Stomach (tissue), 19 donors: ENCODE measurements at places on chromosomes 11 and 22.

DNA sequence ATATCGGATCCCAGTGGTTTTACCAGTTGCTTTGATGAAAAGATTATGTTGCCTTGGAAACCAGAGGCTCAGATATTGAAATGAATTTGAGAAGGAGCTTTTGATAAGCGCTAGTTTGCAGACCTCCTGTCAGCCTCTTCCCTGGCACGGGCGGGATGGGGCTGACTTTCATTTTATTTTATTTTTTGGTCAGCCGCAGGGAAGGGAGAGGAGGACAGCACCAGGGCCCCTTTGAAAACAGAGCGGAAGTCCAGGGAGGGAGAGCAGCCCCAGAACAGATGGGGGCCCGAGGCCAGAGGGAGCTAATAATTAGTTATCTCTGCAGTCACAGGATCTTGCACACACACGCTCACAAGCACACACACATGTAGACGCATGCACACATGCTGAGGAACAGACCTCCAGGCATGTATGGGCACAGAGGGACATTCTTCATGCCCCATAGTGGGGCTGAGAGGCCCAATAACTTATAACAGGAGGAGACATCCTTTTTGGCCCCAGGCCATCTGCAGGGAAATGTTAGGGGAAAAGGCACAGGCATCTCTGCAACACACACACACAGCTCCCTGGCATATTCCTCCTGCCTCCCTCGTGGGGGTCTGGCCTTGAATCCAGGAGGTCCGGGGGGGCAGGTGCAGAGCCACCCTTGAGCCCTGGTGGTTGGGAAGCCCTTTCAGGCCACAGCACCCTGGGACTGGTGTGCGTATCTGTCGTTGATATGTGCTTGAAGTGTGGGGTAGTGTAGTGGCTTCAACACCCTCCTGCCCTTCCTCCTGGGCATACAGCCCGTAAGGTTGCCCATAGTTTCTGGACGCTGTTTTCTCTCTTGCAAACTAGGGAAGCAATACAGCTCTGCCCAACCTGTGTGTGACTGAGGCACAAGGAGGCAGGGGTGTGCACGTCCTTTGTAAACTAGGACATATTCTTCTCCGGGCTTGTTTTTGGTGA, 117.3 kb downstream of the CEP164 start:
- DNase-seq, result no peak

DNA sequence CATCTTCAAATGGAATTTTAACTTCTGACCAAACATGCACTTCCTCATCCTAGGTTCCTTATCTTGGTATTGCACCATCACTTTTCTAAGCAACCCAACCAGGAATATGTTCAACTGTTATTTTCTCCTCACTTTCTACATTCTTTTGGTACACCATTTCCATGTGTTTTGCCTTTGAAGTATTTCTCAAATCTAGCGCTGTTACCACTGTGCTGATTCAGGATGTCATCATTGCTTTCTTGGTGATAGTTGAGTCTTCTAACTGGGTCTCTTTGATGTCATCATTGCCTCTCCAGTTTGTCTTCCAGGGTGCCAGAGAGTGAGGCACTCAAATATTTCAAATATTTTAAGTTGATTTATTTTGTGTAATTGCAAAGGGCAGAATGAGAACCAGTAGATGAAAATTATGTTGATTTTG, 47.5 kb downstream of the HORMAD2 start:
- no peak for DNase-seq

DNA sequence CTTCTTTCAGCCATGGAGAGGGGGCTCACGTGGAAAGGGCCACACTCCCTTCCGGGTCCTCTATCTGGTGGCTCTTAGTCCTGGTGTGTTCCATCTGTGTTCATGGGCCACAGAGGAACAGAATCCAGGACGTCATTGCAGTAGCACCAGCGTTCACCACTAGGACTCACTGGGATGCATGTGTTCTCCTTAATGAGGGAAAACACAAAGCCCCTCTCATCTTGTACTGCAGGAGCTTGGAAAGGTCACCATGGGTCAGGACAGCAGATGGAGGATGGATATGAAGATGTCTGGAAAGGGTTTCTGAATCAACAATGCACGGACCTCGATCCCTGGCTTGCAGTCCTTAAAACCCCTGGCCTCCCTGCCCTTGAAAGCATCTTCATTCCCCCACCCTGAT, 113.8 kb upstream of the THY1 start:
- DNase-seq, result no peak

- DNase-seq, result no peak
These were observed 1.1 kb downstream of the FEN1 start for GRCh38 chr11:61793829-61794204.

DNA sequence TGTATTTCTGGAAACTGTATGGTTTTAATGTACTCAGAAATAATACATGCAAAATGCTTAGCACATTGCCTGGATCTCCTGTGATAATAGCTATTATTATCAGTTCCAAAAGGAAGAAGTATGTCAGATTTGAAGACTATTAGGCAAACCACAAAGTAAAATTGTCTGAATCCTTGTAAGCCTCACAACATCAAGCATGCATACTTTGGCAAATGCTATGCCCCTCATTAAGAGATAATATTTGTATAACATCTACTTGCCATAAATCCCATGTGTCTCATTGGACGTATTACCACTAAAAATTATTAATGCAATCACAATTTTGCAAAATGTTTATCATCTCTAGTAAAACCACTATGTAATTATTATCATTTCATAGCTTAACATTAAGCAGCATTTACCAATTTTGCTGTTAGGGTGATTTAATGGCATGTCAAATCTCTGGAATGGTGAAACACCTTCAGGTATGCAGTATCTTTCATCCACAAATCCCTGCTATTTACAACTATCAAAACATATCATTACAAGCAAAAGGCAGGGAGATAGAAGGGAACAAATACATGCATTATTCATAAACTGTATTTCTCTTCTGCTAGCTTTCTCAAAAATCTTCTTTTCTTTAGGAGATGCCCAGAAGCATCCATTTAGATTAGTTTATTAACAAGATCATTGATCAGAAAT, 974.6 kb upstream of the RAG2 start:
- DNase-seq, result no peak

GRCh38 chr22:39721206-39722031, 150.9 kb downstream of the CACNA1I start:
- DNase-seq, result no peak

DNA sequence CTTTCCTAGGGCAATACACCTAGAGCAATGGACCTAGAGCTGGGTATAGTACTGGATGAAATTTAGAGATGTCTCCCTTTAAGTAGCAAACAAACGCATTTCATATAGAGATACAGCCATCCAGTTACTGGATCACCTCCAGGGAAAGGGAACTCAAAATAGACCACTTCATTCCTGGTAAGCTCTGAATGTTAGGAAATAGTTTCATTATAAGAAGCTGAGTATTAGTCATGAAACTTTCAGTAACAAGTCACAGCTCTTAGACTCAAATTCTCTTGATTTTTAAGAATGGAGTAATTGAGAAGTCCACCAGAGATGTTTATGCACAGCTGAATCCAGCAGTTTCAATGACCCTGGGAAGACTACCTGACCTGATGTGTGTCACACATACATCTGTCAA, 221.9 kb downstream of the FAM76B start:
- no peak for DNase-seq

DNA sequence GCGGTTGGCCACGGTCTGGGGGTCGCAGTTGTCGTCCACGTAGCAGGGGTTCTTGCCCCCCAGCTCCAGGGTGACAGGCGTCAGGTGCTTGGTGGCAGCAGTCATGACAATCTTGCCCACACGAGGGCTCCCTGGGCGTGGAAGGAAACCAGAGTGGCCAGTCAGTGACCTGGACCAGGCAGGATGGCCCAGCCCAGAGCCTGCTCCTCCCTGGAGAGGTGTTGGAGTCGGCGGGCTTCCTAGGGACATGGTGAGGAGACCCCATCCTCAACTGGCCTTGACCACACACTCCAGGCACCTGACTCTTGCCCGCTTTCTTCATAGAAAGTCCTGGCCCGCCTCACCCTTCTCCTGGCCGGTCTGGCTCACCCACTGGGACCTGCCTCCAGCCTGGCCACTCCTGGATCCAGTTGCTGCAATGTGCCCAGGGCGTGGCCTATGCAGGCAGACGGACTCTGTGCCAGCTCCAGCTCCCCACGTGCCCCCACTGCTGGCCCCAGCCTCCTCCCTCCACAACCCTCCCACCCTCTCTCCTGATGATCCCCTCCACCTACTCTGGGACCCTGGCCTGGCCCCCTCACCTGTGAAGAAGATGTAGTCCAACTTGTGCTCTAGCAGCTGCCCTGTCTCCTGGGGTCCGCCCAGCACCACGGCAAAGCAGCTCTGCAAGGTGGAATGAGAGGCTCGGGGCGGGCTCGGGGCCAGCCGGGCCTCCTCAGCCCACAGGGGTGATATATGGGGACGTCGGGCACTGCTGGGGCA, 8.7 kb downstream of the ALDH3B2 start:
- DNase-seq, result peak; percentile 58

DNA sequence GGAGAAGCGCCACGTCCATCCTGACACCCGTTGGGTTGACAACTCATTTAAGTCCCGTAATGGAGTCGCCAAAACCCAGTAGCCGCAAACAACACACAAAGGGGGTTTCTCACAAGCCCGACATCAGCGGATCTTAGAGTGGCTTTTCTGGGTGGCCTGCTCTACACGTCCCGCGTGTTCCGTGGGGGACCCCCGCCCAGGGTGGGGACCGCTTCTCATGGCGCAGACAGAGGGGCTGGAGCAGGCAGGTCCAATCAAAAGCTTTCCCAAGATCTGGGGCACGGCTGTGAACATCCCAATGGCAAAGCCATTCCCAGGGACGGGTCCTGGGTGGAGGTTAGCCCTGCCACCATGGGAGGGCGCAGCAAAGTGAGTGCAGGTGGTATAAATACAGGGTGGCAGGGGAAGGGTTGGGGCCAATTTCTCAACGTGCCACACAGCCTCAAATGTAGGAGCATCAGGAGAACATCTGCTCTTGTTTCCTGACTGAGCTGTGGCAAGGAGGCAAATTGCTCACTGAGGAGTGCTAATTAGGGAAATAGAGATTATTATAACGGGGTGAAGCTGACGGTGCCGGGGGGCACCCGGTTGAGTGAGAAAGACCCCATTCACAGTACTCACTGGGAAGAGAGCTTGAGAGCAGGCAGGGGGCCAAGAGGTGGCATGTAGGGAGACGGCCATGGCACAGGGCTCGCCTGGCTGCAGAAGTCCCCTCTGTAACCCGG, 1447.2 kb downstream of the TBC1D22A start:
- DNase-seq, result no peak

- no peak for DNase-seq
These were observed 267.6 kb upstream of the B3GAT1 start for GRCh38 chr11:134679592-134679991.
